ENCODE measurements at places on chromosomes 1 and 21.

- no peak for DNase-seq
Observed at GRCh38 chr1:60998786-60999185, 83.6 kb upstream of the NFIA start.

DNA sequence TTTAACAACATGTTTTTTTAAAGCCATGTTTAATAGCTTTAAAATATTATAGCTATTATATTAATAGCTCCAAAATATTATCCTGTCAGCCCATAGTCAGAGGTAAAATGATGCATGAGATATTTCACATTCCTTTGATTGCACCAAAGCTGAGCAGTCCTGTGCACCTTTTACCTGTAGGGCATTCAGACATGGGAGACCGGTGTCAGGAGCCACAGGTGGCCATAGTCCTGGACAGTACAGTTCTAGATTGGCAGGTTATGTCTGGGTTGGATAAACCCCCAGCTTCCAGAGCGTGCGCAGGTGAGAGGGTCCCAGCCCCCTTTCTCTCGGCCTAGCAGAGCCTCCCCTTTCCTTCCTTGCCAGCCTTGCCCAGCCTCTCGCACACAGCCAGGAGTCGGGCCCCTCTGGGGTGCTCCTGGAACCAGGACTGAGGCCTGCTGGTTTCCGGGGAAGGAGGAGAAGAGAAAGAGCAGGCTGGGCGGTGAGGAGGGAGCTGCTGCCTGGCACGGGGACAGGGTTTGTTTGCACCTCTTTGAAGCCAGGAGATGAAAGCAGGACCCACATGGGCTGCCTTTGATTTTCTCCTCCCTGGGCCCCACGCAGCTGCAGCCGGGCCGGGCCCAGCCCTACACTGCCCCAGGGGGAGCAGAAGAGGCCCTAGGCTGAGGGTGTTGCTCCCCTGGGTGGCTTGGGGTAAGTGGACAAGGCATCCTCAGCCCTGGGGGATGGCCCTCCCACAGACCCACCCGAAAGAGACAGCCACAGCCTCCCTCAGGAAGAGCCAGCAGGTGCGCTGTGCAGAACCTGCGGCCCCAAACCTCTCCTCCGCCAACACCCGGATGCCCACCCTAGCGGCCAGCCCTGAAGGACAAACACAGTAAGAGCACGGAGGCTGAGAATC, 75.2 kb upstream of the TARDBP start:
- DNase-seq = no peak

- DNase-seq = peak; percentile 32
Observed at GRCh38 chr1:51519048-51519864, at the start of gene EPS15. Gene EPS15 (minus strand): TSS chr1:51519266. CDS start chr1:51519231, 35 bp downstream.

GRCh38 chr21:34530261-34530660, 18.3 kb upstream of the KCNE1 start:
- peak; percentile 84 for DNase-seq

GRCh38 chr21:33135925-33136324, 66.0 kb downstream of the OLIG1 start:
- DNase-seq = no peak

All from skeletal muscle cell (primary cell).